ENCODE measurements at places on chromosomes 6 and 20.
A peak's percentile ranks its signal among the peaks of the same experiment; 100 is the strongest.

DNA sequence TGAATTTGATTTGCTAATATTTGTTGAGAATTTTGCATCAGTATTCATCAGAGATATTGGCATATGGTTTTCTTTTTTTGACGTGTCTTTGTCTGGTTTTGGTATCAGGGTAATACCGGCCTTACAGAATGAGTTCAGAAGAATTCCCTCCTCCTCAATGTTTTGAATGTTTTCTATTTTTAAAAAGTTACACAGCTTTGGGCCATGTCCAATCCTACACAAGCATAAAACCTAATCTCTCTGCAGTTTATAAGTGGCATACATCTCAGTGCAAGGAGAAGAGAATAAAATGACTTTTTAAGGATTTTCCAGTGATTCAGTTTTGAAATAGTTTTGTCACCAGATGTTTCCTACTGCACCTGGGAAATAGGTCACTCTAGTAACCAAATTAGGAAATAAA lies 185.5 kb downstream of the COL12A1 start:
- DNase-seq = no peak

- no peak for DNase-seq
These were observed 2.8 kb downstream of the PREX1 start for GRCh38 chr20:48824830-48825565.

- DNase-seq = no peak
These were observed 143.3 kb downstream of the SMOC2 start for GRCh38 chr6:168584249-168584648.

DNA sequence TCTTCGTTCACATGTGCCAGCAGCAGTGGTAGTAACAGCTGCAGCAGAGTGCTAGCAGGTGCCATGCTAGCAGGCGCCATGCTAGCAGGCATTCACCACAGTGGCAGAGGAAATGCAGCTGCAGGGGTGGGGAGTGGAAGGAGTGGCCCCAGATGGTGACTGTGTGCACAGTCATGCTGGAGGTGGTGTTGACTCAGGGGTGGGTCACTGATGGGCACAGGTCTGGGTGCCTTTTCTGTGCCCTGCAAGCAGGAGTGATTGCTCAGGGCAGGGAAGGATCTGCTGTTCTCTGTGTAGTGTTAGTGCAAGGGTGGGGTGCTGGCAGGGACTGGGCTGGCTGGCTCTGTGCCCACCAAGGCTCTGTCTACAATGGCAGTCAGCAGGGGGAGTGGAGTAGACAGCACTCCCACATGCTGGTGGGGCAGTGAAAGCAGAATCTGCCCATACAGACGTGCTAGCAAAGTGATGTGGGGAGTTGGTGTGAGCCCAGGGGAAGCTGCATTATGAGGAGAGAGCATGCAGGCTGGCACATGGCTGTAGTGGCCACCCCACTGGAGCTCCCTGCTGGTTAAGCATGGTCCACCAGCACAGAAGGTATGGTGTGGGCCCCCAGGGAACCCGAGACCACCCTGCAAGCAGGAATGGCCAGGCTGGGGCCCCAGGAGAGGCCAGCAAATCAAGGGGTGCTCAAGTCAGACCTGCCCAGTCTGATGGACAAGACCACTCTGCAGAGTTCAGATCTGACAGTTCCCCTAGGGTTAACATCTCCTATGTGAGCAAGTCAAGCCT lies 11.4 kb upstream of the TSPYL4 start:
- peak; percentile 24 for DNase-seq

DNA sequence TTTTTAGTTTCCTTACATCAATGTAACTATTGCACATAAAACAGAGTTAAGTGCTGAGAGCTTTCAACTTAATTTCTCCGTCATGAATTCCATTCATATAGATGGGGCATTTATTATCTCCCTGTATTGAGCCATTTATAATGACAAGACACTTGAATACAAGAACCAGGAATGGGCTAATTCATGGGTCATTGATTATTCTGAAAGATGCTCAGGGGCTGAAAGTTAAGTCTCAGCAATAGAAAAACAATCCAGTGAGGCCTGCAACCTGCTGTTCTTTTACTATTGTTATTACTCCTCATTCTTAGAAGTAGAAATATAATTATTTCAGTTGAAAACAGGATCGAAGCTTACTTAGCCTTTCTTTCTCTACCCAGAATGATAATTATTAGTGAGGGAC lies 307.7 kb downstream of the MMUT start:
- no peak for DNase-seq

DNA sequence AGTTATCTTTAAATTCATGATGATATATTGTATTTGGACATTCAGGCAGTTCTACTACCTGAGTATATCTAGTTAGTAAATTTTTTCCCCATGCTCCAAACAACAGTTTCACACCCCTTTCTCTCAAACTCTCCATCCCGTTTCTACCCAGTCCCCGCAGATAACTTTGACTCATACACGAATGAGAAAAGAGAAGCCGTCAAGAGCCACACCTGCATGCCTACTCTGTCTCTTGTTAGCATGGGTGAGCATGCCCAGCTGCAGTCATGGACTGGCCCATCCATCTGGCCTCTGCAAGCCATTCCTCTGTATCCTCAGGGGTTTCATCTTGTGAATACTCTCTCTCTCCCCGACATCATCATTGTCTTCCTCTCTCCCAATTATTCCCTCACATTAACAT lies 41.5 kb downstream of the MYB start:
- no peak for DNase-seq

GRCh38 chr6:82720992-82721391 lies 344.6 kb downstream of the UBE3D start:
- DNase-seq = no peak

- DNase-seq = no peak
These were observed 19.4 kb upstream of the SLC4A11 start for GRCh38 chr20:3258429-3258828.

- DNase-seq = no peak
These were observed 235.7 kb upstream of the ZNF217 start for GRCh38 chr20:53829255-53829723.

DNA sequence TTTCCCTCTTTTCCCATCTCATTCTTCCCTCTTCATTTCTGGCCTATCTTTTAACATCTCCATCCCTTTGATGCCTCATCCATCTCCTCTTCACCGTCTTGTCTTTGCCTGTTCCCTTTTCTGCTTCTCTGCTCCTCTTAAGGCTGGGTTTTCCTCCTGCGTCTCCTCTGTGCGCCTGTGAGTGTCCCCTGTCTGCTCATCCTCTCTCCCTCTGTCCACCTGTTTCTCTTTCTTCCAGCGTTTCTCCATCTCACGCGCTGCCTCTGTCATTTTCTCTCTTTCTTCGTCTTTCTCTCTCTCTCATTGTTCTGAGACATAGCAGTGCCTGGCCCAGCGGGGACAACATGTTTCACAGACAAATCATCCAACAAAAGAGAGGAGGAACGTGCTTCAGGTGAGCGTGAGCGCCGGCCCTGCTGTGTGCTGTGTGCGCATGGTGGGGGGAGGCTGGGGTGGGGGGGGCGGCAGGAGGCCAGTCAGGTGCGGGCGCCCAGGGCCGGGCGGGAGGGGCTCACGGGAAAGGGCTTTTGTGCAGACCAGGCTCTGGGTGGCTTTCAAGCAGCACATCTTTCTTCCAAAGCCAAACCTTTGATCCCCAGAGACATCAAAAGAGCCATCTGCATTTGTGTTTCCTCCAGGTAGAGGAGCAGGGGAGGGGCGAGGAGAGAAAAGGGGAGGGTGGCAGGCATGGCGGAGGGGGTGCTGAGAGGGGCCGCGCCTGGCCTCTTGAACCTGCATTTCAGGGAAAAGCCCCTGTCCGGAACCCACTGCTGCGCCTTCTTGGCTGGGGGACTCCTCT lies 121.3 kb downstream of the VEGFA start:
- DNase-seq = peak; percentile 79

DNA sequence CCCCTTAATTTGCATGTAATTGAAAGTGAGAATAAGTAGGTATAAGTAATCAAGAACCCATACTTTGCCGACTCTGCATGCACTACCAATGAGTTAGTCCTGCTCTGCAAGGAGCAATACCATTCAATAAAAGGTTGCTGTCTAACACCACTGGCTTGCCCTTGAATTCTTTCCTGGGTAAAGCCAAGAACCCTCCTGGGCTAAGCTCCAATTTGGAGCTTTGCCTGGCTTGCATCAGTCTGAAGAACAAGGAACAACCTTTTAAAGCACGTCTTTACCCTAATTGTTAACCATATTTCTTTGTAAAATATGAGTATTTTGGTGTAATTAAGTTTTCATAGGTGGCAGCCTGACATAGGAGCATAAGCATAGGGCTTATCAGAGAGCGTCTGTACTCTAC lies 367.7 kb downstream of the MEI4 start:
- DNase-seq = no peak

GRCh38 chr6:36196113-36196879 lies at the start of gene BRPF3:
TSS of gene BRPF3 (plus strand) at chr6:36196744. CDS start at chr6:36200323, 3,579 bp downstream.
- DNase-seq = peak; percentile 86

DNA sequence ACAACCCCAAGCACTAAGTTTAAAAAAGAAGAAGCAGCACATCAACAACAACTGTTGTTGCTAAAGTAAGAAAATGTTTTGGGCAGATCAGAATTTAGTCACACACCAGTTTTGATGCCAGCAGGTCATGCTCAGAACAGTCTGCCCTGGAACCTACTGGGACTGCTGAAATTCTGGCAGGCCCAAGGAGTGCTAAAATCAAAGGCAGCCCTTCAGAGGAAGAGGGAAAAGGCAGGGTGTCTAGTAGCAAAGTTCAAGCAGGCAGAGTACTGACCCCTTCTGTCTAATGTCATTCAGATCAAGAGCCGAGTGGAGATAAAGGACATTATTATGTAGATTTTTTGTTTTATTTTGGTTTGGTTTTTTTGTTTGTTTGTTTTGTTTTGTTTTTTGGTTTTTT lies 96.6 kb upstream of the LOC128125822 start:
- no peak for DNase-seq

- no peak for DNase-seq
These were observed 140.0 kb downstream of the ERMARD start for GRCh38 chr6:169891421-169891820.

- DNase-seq = no peak
These were observed 61.9 kb downstream of the CBFA2T2 start for GRCh38 chr20:33551778-33552177.

GRCh38 chr20:32364554-32365208 lies 6.5 kb downstream of the ASXL1 start:
- DNase-seq = no peak

- DNase-seq = peak; percentile 70
These were observed 1383.5 kb upstream of the DEFB115 start for GRCh38 chr20:29873946-29874345.

DNA sequence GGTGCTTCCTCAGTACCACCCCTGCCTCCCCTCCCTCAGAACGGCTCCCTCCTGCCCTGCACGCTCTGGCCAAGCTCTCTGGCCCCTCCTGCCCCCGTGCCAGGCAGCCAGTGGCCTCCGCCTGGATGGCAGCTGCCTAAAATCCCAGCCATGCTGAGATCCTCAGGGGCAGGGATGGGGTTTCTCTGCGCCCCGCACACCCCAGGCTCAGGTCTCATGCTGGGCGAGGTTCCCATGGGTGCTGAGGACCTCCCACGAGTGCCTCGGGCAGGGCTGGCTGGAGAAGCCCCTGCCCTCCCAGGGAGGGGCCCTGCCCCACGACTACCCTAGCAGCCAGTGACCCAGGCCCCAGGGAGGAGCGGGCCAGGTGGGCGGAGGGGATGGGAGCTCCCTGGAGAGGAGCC lies 2.7 kb downstream of the PTK6 start:
- no peak for DNase-seq

DNA sequence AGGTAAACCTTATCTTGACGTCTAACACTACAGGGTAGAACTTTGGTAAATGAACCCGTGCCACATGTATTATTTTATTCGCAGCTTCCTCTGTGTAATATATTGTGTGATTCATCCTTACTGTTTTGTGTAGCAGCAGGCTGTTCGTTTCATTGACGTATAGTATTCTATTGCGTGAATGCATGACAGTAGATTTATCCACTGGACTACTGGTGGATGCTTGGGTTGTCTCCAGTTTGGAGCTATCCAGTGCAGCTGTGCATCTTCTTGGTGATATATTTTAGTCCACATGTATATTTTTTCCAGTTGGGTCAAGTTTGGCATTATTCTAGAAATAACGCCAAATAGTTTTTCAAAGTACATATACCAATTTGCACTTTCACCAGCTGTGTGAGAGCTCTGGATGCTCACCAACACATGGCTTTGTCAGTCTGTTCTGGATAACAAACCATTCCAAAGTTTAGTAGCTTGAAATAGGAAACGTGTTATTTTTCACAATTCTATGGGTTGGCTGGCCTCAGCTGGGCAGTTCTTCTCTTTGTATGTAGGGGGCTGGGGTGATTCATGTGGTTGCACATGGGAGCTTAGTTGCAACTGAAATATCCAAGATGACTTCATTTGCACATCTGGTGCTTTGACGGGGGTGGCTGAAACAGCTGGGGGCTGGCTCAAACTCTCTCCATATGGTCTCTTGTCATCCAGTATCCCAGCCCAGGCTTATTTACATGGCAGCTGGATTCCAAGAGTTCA lies 9.3 kb downstream of the ECT2L start:
- DNase-seq = no peak

DNA sequence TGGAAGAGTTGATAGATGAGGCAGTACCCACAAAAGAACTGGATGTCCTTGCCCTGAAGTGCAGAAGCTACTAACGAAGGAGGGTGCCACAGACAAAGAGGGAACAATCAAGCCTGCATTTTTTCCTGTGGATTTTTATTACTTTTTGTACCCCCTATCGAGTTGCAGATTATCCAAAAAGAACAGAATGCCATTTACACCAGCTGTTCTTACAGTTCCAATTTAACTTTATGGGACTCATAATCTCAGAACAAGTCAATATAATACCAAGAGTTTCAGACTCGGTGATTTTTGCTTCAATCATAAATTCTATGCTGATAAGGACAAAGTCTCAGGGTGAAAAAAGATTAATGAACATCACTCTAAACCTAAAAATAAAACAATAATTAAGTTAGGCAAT lies 4.0 kb upstream of the CNKSR3 start:
- no peak for DNase-seq

DNA sequence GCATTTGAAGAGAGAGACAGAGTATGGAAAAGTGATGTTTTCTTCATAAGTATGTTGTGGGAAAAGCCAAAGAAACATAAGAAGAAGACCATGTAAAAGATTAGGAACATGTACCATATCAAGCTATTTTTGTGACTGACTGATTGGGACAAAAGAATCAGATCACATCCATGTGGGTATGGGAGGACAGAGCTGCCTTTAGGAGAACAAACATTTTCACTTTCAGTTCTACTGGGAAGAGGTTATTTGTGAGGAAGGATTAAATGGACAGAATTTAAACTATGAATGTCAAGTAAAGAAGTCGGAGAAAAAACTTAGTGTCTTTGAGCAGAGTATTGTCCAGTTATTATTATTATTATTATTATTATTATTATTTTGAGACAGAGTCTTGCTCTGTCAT lies 124.4 kb upstream of the HCRTR2 start:
- no peak for DNase-seq

GRCh38 chr6:31478186-31478950 lies 19.6 kb upstream of the MICB start:
- no peak for DNase-seq

- no peak for DNase-seq
These were observed 123.7 kb downstream of the EPHA7 start for GRCh38 chr6:93295631-93296030.

GRCh38 chr6:44049163-44049988 lies 77.9 kb downstream of the MRPL14 start:
- DNase-seq = no peak

DNA sequence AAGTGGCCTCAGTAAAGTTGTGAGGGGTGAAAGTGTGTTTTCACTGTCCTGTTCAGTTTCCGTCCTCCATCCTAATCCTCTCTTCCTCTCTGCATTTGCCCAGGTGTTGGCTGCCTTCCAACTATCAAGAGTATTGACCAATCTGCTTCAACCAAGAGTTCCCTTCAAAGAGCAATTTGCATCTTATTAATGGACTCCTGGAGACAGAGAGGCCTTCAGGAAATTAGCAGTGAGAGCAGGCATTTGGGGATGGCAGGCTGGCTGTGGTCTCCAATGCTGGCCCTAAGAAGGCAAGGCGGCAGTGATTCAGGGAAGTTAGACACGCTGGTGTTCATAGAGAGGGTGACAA lies 77.2 kb downstream of the GPR6 start:
- DNase-seq = peak; percentile 61
